ENCODE measurements at places on chromosomes 2 and 18.
A peak's percentile ranks its signal among the peaks of the same experiment; 100 is the strongest.

DNA sequence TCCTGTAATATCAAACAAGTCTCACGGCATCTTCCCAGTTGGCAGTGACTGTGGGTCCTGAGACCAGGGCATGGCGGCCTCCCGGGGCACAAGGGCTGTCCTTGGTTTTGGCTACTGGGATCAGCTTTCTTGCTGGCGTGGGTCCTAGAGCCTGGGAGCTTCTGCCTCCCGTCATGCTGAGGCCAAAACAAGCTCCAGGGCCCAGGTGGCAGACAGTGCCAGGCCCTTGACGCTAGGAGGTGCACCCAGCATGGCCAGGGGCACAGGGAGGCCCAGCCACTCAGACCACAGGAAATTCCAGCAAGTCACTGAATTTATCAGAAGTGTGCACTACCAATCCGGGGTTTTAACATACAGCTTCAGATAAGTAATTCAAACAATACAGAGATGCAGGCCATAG, 184.7 kb downstream of the EIPR1 start:
- DNase-seq, result no peak

- no peak for DNase-seq
Measured at GRCh38 chr18:35458271-35458670, 39.5 kb downstream of the INO80C start.

DNA sequence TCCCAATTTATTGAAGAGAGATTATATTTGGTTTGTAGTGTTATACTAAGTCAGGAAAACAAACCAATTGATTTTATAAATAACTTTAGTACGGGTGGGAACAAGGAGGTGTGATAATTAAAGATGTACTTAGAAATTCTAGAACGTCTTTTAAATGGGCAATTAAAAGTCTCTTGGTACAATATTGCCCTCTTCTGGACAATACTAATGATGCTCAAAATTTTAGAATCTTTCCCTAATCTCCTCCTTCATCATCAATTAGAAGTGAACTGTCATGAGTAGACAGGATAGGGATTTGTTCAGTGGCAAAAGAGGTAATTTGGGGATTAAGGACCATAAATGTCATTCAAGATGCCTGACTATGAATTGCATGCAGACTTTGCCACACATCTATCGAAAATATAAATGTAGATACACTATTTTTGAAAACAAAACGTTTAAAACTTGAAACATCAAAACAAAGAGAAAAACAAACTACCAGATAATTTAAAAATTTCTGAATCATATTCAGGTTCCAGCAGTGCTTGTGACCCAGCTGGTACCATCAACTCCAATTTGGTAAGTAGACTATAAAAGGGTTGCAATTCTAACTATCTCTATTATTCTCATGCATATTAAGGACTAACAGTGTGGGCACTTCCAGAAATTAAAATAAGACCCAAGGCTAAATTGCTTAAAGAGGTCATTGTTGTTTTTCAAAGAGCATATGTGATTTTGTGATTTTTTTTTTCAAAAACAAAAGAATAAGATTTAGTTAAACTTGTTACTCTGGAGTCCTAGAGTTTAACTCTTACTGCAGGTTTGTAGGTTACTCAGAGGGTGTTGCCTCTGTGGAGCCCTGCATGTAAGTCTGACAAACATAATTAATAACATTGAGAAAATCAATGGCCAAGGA, 123.5 kb downstream of the LAMA3 start:
- no peak for DNase-seq

GRCh38 chr18:57660961-57661360, 39.3 kb upstream of the NARS1 start:
- DNase-seq, result no peak

GRCh38 chr2:53629001-53629400, 138.6 kb upstream of the CHAC2 start:
- DNase-seq, result no peak

DNA sequence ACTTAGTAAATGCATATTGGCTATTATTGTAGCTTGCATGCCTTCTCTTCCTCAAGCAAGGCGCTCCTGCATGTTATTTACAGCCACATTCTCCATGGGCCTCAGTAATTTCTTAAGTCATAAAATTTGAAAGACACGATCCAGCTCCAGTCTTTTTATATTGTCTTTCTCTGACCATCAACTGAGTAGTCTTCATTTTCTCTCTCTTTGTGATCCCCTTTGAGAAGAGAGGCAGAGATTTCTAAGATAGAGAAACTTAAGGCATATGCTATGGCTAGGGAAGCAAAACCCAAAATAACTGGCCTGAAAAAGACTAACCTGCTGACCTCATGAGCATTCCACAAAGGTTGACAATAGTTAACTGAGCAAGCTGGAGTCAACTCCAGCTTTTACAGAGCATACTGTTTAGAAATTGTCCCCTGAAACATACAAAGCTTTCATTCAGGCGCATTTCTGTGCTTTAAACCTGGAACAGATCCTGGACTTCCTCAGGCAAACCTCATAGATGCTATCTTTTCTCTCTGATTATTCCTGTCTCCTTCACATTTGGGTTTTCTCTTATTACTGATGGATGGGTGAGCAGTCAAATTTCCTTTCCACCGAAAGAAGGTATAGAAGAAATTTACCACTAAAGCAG, 4.6 kb downstream of the DPP4 start:
- no peak for DNase-seq

GRCh38 chr18:9437021-9437437, 38.3 kb upstream of the RALBP1 start:
- no peak for DNase-seq

GRCh38 chr18:74310411-74310810, 5.2 kb upstream of the C18orf63 start:
- DNase-seq, result no peak

- DNase-seq, result no peak
Measured at GRCh38 chr2:2320486-2321199, 10.4 kb downstream of the MYT1L start.

DNA sequence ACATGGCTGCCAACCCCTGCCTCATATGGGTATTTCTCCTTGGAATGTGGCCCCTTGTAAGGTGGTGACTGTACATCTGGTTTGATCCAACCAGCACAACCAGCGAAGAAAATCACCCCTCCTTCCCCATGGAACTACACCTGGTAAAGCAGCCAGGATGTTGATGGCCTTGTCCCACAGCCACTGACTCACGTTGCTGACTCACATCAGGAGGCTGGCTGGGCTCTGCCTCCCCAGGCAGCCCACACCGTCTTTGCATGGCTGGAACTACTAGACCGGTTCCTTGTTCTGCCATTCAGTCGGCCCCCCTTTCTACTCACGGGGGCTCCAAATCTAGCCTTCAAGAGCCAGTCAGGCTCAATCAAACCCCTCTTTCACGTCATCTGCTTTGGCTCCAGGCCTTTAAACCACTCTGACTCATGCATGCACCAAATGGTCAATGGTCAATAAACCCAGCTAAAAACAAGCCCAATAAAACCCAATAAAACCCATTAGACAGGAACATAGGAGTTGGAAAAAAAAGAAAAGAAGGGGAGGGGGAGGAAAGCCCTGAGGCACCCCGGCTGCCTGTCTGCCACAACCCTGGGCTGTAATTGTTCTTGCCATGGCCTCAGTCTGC, 114.8 kb downstream of the PLB1 start:
- peak; percentile 79 for DNase-seq

GRCh38 chr18:3706279-3707097, 256.5 kb downstream of the TGIF1 start:
- DNase-seq, result no peak

DNA sequence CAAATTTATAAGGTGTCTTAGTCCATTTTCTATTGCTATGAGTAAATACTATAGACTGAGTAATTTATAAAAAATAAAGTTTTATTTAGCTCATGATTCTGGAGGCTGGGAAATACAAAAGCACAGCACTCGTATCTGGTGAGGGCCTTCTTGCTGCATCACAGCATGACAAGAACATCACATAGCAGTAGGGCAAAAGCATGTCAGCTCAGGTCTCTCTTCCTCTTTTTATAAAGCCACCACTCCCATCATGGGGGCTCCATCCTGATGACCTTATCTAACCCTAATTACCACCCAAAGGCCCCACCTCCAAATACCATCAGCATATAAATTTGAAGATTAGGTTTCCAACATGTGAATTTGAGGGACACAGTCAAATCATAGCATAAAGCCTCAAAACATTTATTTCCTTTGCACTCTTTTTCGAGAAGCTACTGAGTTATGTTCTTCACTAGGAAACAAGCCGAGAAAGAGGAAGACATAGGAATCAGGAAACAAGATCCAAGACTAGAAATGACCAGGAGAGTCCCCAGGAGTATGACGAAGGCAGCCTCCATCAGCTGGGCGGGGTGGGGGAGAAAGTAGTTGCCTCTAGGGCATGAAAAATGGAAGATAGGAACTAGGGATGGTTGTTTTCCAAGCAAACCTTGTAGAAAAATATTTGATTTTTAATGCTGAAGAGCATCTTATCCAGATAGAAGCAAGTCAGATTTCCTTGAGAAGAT, 24.1 kb upstream of the NABP1 start:
- DNase-seq, result no peak

All from activated effector memory CD4-positive, alpha-beta T cell treated with anti-CD3 and anti-CD28 coated beads, Interleukin-2, amount 50 U/mL, for 16 hours (primary cell).